Dermis blood vessel endothelial cell (primary cell): ENCODE measurements at places on chromosomes 16 and 17.

DNA sequence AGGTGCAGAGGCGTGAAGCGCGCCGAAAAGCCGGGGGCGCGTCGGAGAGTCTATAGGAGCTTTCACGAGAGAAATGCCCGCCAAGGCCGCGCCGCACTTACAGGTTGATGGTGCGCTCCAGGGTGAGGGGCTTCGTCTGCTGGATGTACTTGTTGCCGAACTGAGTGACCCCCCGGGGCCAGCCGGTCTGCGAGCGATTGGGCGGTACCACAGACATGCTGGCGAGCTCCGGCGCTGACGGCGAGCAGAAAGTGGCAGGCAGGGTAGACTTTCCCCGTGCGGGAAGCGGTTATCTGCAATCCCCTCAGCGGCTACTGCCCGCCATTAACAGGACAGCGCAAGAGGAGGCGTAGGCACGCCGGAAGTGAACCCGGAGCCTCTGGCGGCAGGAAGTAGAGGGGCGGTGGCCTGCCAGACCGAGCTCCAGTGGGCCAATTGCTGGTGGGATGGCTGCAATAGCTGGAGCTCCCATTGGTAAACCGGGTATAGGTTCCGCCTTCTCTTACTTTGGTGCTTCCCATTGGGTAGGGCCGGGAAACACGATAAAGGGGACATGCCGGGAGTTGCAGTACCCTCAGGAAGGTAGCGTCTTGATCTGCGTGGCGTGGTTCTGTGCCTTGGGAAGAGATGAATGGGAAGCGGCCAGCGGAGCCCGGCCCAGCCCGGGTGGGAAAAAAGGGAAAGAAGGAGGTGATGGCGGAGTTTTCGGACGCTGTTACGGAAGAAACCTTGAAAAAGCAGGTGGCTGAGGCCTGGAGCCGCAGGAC, at the start of the genes NUDT21 and OGFOD1:
Gene NUDT21, minus strand, starts transcription at position 347 of the 767 bp plus-strand sequence. Its CDS starts 130 bp downstream, at position 217.
Gene OGFOD1, plus strand, starts transcription at position 569 of the 767 bp plus-strand sequence. Its CDS starts 59 bp downstream, at position 628.
- peak; percentile 98 for DNase-seq

GRCh38 chr17:31289790-31290189, 7.2 kb downstream of the OMG start:
- DNase-seq, result no peak

- no peak for DNase-seq
Observed at GRCh38 chr17:56809106-56809819, 24.5 kb downstream of the C17orf67 start.

DNA sequence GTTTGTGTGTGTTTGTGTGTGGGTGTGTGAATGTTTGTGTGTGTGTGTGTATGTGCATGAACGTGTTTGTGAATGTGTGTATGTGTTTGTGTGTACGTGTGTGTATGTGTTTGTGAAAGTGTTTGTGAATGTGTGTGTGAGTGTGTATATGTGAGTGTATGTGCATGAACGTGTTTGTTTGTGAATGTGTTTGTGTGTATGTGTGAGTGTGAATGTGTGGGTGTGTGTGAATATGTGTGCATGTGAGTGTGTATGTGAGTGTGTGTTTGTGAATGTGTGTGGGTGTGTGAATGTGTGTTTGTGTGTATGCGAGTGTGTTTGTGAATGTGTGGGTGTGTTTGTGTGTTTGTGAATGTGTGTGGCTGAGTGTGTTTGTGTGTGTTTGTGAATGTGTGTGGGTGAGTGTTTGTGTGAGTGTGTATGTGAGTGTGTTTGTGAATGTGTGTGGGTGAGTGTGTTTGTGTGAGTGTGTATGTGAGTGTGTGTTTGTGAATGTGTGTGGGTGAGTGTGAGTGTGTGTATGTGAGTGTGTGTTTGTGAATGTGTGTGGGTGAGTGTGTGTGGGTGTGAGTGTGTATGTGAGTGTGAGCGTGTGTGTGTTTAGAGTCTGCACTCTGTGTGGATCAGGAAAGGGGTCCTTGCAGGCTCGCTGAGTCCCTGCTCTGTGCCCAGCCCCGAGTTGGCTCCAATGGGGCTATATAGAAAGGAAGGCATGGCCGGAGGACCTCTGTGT, 890 bp upstream of the CD300A start:
- no peak for DNase-seq

GRCh38 chr16:57036945-57037344, 47.6 kb downstream of the NLRC5 start:
- DNase-seq, result no peak

DNA sequence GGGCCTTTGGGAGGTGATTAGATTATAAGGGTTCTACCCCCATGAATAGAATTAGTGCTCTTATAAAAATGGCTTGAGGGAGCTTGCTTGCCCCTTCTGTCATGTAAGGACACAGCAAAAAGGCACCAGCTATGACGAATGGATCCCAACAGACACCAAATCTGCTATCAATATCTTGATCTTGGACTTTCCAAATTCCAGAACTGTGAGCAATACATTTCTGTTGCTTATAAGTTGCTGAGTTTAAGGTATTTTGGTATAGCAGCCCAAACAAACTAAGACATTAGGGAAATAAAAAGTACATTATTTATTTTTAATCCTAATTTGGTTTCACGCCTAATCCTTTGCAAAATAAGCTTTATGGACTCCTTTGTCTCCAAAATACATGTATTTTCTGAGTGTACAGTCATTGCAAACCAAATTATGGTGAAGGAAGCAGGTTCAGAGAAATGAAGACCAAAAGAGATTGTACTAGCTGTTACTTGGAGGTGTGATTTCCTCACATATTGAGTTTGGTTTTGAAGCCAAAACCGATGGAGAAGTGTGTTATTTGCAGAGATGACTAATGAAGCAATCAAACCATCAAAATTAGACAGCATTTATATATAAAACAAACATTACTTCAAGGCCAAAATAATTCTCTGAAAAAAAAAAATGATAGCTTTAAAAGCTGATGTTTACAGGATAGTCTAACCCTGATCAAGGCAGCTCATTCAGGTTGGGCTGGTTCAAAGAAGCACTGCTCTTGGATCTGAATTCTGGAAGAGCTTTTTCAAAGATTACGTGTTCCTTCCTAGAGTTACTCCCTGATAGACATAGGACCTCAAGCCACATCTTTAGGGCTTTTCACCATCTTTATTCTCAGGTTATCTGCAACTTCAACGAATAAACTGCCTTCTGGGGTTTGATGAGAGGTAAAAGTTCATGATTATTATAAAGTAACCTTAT, 71.6 kb downstream of the MYO1D start:
- DNase-seq, result no peak

DNA sequence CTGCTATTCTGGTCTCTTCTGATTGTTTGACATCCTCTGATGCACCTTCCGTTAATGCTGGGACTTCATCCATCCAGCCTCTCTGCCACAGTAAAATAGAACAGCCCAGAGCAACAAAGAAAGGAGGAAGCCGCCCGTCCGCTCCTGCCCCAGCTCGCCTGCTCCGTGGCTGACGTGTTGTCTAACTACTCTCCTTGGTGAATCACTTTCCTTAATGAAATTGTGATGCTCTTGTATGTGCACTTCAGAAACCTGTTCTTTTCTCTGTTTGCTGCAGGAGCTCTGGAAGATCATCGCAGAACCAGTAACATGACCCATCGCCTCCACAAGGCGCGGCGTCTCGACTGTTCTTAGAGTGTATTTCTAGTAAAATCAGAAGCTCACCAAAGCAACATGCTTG, 24.3 kb downstream of the METTL22 start:
- DNase-seq, result no peak

DNA sequence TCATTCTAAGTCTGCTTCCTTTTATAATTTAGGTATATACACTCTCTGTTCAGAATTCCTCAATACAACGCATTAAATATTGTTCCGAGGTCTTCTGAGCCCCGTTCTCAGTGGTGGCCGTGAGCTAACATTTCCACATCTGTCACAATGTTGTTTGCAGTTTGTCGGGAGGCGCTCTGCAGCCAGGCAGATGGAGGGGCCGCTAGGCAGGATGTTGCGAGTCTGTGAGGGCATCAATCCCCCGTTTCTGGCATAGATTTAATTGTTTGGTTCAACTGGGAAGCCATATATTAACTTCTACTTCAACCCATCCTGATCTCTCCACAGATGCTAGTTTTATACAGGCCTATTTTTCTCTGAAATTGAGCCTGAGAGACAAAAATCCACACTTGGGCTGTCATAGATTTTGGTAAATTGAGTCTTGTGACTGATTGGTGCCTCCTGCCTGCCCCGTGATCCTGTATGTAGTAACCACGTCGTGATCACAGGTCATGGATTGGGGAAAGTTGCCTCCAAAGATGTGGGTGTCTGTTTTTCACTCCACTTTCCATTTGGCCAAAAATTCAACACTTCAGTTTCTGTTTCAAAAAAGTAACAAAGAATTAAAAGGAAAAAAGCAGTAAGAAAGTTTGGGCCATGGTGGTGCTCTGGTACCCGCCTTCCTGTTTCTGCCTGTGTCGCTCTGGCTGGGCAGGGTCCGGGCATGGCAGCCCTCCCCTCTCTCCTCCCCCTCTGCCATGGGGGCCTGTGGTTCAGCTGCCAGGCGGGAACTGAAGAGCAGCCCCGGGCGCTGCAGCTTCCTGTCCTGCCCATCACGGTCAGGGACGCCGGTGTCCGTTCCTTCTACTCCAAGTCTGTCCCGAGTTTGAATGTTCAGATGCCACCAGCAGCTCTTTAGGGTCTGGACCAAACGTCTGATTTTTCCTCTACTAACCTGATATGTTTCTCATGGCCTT, 41.5 kb downstream of the RPTOR start:
- no peak for DNase-seq

GRCh38 chr17:75876190-75876937, 2.0 kb downstream of the TRIM47 start:
- DNase-seq, result peak; percentile 59

DNA sequence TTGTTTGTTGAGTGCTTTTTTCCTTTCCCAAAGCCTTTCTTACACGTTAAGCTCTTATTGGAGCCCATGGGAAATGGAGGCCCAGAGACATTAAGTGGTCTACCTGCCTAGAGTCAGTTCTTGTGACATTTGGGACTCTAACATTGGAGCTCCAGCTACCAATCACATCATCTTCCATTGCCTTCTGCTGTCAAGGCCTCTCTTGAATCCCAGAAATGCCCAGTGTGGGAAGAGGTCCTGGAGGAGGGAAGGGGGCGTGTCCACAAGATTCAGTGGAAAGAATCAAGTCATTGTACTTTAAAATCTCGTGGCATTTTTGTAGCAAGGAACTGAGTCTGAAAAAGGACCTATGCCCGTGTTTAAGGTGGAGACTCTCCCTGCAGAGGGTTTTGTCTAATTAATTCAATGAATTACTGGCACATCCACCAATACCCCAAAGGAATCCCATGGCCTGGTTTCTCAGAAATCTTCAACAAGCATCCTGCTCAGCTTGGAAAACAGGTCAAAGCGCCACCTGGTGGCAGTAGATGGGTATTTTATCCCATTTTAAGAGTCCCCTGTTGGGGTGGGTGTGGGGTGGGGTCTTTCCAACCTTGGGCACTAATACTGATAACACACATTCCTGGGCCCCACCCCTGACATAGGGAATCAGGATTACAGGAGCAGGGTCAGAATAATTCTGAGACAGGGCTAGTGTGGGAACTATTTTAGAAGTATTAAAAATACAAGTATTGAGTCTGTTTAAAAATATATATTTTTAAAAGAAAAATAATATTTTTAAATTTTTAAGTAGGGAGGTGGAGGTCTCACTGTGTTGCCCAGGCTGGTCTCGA, 24.6 kb downstream of the GPT2 start:
- peak; percentile 82 for DNase-seq

GRCh38 chr16:70162041-70162451, 11.5 kb upstream of the CLEC18C start:
- peak; percentile 81 for DNase-seq

DNA sequence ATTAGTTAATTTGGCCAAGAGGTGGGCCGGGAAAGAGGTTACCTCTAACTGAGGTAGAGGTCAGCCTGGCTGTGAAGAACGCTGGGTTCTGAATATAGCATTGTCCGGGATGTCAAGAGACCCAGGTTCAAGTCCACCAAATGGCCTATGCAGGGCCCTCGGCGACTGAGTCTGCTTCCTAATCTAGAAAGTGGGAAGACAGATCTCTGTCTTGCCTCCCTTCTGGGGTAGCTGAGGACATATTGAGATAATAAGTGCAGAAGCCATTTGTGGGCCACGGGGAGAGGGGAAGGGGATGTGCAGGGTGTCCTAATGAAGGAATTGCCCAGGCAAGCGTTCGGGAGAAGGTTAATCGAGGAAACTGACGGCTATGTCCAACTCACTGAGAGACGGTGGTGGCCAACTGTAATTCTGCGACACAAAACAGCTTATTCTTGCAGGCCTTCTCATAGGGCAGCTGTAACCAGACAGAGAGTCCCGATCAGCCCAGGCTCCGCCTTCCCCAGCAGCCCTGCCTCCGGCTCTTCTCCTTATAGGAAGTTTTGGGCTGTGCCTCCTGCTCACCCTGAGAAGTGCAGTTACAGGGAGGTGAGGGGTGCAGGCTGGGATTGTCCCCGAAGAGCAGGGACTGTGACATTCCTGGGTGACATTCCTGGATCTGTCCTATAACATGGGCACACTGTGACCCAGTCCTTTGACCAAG, 15.9 kb downstream of the HASPIN start:
- no peak for DNase-seq

DNA sequence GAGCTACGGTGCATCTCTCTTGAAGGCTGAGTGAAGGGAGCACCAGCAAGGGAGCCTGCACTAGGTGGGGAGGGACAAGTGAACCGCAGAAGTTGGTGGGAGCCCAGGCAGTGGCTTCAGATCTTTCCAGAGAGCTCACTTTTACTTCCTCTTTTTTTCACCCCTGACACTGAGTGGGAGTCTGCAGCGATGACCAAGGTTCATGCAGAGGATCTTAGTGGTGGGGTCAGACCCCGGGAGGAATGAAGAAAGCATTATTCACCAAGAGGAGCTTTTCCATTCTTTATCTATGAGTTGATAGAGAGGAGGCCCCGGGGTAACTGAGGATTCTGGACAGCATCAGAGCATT, 3.0 kb upstream of the CCL2 start:
- no peak for DNase-seq

DNA sequence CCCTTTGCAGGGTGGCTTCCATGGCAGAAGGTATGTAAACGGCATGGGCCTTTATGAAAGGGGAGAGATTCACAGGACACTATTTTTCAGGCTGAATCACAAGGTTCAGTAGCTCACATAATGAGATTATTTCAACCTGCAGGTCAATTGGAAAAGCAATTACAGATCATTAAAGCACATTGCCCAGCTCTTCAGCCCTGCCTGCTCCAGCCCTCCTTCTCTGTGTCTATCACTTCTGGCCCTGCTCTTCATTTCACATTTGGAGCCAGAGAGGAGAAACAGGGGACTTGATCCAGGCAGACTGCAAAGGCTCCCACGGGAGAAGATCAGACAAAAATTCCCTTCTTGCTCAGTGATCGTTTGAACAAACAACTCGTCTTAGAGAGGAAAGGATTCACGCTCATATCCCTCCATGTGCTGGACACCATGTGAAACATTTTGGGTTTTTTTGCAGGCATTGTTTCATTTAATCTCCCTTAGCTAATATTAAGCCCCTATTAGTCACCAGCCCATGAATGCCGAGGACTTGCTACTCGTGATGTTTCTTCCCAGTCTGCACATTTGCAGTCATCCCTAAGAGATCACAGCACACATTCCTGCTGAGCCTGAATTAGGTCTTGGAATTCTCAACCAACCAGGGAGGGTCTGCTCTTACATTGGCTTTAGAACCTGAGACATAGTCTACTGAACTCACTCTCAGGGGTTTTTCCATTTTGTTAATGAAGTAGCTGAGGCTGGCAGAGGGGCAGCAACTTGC, 443.9 kb upstream of the CCL2 start:
- DNase-seq, result no peak

- DNase-seq, result no peak
Observed at GRCh38 chr16:81466356-81466980, 21.9 kb downstream of the CMIP start.
